Stimulated activated CD4-positive, alpha-beta T cell treated with anti-CD3 and anti-CD28 coated beads, Interleukin-4, amount 100 ng/mL, for 1 hour (primary cell): ENCODE measurements at places on chromosomes 11 and 22.

DNA sequence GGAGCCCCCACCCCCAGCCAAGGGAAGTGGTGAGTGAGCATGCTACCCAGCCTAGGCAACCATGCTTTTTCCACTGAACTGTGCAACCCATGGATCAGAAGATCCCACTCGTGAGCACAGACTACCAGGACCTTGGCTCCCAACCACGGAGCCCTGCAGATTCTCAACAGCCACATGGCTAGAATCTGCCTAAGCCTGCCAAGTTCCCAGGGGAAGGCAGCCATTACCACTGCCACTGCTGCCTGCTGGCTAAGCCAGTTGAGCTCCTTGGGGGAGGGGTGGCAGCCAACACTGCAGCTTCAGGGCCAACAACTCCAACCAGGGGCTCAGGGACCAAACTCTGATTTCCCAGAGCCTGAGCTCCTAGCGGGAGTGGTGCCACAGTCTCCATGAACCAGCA is 195.8 kb downstream of the DLG2 start:
- no peak for DNase-seq

GRCh38 chr22:50657925-50658324 is 14.7 kb upstream of the SHANK3 start:
- no peak for DNase-seq

- no peak for DNase-seq
Measured at GRCh38 chr11:88435415-88435814, 97.9 kb upstream of the CTSC start.

DNA sequence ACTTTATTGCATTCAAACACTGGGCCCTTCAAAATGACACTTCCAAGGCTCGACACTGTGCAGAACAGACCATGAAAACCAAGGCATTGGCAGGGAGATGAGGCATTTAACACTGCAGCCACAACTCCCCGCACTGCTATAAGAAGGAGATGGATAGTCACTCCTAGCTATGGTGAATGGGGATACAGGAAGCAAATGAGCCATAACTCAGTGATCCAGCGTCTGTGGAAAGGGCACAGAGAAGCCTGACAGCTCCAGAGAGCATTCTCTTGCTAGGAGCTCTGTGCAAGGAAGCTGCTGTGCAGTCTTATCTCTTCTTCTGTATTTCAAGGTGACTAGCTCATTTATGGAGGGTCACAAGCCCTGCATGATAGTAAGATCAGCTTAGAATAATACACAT is 20.9 kb downstream of the HPS4 start:
- no peak for DNase-seq

GRCh38 chr11:126594921-126595367 is 239.5 kb downstream of the ST3GAL4 start:
- DNase-seq: no peak

- DNase-seq: no peak
Measured at GRCh38 chr11:59273373-59273841, 60.7 kb upstream of the MPEG1 start.

DNA sequence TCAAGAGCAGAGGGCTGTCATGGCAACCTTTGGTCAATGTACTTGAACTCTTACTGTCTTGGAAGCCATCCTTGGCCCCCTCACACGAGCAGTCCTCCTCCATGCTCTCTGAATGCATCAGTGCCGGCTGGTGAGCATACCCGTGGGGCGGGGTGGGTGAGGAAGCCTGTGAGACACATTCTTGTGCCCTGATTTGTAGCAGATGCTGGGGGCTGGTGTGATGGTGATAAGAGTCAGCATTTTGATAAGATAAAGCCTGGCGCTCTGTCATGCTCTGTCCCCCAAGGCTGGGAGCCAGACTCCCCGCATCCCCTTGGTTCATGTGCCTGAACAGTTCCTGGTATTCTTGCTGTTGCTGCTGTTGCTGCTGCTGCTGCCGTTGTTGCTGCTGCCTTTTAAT is 20.5 kb upstream of the APOA1 start:
- no peak for DNase-seq

DNA sequence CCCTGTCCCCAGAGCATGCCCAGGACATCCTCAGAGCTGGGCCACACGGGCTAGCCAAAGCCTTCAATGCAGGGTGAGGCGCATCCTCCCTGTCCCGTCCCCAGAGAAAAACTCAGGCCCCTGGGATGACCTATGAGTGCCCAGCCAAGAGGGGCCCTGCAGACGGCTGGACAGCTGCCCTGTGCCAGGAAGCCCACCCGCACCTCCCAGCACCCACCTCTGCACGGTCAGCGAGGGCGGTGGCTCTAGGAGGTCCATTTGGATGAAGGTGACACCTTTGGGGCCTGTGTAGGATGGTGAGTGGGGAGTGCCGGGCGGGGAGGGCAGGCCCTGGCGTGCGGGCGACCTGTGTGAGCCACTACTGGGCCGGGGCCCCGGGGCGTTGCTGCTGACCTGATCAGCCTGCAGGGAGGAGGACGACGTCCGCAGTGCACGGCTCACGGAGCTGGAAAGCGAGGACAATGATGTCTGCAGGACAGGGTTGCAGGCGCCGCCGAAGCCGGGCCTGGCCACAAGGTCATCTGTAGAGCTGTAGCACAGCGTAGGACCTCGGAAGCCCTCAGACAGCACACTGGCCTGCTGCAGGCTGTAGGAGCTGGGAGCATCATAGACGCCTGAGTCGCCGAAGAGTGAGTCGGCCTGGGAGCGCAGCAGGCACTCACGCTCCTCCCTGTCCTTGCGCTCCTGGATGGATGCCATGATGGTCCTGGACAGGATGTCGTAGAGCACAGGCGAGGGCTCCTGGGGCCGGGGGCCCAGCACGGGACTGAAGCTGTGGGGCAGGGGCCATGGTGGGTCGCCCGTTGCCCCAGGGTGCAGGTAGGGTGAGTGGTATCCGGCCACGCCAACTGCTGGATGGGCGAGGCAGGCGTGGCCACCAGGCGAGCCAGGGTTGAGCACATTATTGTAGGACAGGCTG is 180.5 kb downstream of the IGLL1 start:
- no peak for DNase-seq

DNA sequence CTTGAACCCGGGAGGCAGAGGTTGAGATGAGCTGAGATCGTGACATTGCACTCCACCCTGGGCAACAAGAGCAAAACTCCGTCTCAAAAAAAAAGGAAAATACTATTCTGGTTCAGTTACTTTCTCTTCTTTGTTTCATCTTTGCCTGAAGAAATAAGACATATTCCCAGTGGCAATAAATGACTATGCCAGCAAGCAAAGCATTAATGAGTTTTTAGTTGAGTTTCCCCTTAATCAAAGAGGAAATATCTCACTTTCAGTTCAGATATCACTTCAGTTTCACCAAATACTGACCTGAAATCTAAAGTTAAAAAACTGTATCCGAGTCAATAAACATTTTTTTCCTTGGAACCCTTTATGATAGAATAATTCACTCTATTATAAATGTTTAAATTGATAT is 10.4 kb downstream of the PISD start:
- no peak for DNase-seq

DNA sequence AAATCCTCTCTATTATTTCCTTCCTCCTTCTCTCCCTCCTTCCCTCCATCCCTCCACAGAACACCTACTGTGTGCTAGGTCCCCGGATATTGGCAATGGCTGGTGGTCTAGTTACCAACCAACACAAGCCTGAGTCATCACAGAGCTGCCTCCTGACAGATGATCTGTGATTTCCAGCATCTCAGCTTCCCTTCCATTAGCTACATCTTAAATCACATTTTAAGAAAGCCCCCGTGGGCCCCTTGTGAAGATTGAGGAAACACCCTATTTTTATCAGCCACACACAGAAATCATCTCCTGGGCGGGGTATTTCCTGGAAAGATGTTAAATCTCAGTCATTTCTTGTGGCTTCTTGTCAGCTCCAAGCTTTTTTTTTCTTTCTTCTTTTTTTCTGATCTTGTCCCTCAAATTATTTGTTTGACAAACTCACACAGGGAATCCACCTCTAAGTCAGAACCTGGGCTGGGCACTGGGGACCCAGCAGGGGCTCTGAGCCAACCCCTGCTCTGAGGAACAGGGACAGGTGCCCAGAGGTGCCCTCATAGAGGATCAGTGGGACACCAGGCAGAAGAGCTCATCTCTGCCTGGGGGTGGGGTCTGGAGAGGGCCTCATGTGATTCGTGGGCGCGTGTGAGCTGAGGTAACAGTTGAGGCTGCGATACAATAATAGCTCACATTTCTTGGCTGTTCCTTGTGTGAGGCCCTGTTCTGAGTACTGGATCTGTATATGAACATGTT is 42.4 kb downstream of the CACNA1I start:
- no peak for DNase-seq

GRCh38 chr22:40544758-40545157 is 91.8 kb downstream of the MRTFA start:
- no peak for DNase-seq

- no peak for DNase-seq
Measured at GRCh38 chr11:133930053-133930766, 26.6 kb downstream of the IGSF9B start.

- no peak for DNase-seq
Measured at GRCh38 chr11:113417428-113417827, 29.8 kb downstream of the ANKK1 start.

- no peak for DNase-seq
Measured at GRCh38 chr11:73394416-73395296, 18.5 kb downstream of the RELT start.

DNA sequence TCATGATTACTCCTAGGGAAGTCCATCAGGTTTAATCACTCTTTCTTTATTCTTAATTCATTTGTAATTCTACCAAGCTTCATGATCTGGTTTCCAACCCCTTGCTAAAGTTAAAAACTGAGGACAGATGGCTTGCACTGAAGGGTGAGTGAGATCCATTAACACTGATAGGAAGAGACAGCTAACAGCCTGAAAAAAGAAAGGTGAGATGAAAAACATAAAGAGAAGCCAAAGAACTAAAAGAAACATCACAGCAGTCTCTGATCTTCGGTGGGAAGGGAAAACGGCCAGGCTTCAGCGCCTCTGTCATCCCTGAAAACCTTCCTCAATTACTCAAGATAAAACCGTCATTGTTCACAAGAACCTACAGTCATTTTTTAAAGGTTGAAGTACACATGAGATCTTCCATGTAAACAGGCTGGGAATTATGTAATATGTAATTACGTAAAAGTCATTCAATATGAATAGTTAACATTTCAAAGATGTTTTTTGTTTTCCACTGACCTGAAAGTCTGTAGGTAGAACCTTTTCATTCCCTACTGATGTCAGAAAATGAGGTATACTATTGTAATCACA is 41.3 kb downstream of the VSIG10L2 start:
- DNase-seq: no peak

- no peak for DNase-seq
Measured at GRCh38 chr11:121608545-121609098, 155.9 kb upstream of the SORL1-AS1 start.

DNA sequence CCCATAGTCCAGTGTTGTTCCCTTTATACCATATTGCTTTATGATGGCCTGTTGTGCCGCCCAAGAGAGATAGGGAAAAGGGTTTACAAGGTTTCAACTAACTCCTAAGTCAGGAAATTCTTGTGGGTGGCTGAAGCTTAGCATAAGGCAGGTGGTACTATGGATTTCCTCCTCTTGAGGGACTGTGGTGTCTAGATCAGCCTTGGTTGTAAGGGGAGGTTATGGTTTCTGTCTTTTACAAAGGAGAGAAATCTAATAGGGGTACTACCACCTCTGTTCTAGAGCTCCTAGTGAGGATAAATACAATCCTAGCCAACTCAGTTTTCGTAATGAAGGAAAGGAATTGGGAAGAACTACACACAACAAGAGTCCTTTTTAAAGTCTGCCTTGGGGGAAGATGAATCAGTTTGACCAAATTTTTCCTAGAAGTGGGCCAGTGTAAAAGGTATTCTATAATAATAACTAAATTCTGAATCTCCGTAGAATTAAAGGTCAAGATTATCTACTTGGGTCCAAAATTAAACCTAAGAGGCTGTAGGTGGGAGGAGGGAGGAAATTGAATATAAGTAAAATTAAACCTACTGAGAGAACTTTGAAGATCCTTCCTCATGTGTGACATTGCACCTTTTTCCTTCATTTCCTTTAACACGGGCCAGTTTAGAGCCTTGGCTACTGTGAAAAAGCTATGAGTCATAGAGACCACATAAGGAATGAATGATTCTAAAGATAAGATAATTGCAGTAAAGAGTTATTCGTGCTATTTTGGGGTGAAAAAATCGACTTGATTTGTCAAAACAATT is 17.2 kb downstream of the DLAT start:
- DNase-seq: no peak

DNA sequence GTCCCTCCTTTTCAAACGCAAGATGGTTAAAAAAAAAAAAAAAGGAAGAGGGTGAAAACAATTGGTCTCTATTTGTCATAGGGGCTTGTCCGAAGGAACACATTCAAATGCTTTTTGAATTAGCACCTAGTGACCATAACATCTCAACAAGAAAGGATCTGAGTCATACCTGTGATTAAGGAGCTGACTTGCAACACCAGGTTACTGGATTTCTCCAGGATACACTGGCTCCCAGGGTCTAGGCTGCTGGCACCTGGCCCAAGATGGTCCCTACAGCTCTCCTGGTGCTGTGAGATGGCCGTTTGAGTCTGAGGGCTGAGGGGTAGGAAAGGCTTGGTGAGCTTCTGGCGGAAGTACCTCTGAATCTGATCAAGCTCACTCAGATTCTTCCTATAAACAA is 28.4 kb upstream of the UCP3 start:
- DNase-seq: no peak

GRCh38 chr11:26096451-26096850 is 235.5 kb upstream of the ANO3 start:
- no peak for DNase-seq

GRCh38 chr11:115761817-115762216 is 257.6 kb upstream of the CADM1 start:
- DNase-seq: no peak

GRCh38 chr11:108662700-108663099 is 2.2 kb upstream of the DDX10 start:
- no peak for DNase-seq

GRCh38 chr11:70183483-70184176 is 19.5 kb upstream of the FADD start:
- DNase-seq: no peak

DNA sequence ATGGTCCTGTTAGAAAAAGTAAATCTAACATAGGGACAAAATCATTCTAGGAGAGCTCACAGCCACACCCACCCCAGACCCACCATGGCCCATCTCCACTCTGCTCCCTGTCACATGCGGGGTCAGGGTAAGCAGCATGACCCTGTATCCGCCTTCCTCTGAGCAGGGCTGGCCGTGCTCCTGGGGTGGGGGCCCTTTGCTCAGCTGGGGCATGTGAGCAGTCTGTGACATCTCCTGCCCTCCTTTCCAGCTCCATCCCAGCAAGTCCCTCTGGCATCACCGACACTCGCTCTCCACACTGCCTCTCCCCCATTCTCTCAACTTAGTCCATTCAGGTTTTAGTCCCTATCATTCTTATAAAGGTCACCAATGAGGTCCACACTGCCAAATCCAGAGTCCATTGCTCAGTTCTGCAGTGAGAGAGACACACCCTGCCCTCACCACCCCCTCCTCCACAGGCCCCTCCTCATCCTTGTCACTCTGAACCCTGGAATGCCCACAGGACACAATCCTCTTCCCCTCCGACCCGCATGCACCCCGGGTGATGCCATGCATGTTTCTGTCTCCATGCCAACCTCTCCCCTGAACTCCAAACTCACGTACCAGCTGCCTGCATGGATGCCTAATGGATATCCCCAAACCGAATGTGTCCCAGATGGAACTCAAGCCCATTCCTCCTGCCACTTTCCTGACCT is 65.1 kb upstream of the PITPNB start:
- DNase-seq: no peak
